ENCODE measurements at places on chromosomes 16 and 17.

DNA sequence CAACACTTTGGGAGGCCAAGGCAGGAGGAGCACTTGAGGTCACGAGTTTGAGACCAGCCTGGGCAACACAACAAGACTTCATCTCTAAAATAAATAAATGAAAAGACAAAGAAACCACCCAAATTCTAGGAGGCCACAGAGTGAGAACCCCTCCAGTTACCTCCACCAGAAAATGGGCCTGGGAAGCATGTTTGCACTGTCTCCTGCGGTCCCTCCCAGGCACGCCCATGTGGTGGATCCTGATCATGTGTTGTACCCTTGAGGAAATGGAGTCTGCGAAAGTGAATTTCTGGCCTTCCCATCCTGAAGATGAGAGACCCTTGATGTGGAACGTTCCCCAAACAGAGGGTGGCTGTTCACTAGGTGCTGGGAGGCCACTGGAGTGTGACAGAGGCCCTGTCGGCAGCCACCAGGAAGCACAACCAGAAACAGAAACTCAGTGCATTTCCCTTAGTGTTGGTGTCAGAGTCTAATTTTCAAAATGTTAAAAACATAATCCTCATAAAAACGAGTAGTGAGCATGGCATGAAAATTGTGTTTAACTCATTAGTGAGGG, 19.2 kb upstream of the USP22 start:
- DNase-seq, result no peak

- DNase-seq, result peak; percentile 26
Observed at GRCh38 chr17:37220607-37220953, 155.2 kb upstream of the C17orf78 start.

DNA sequence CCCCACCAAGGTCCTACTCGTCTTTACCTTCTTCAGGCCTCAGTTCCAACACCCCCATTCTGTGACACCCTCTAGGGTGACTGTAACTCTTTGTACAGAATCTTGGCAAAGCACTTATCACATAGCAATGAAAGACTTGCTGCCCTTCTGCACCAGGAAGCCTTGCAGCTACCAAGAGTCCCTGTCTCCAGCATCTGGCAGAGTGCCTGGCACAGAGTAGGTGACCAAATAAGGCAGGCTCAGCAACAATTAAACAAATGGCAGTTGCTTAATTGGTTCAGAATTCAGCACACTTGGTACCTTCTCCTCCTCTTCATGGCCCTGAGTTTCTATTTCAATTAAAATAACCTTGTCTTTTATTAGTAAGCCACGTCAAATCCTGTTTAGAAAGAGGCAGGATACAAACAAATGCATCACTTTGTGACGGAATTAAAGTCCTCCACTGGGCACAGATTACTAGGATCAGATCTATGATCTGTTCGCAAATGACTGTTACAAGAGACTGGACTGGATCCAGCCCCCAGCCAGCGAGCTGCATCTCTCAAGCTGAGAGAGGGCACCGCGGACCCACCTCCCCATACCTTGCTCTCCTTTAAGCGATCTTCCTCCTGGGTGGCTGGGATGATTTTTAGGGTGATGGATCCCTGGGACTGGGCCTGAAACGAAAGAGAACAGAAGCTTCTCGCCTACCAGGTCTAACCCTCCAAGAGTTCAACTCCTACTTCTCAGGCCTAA, 9.4 kb downstream of the MPP3 start:
- DNase-seq, result no peak

DNA sequence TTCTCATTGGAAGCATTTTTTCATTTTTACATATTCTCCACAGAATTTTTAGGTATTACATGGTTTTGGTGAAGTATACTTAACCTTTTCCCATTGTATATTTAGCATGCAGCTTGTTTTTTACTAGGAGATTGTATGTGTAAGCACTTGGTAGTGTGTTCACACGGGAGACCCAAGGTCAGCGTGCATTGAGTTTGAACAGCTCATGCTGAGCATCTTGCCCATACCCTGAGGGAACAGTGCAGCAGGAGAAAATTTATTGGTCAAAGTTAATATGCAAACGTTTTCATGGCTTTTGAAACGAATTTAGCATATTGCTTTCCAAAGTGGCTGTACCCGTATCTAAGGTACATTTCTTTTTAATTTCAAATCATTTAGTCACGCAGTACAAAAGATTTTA, 168.7 kb downstream of the MRTFB start:
- DNase-seq, result no peak

DNA sequence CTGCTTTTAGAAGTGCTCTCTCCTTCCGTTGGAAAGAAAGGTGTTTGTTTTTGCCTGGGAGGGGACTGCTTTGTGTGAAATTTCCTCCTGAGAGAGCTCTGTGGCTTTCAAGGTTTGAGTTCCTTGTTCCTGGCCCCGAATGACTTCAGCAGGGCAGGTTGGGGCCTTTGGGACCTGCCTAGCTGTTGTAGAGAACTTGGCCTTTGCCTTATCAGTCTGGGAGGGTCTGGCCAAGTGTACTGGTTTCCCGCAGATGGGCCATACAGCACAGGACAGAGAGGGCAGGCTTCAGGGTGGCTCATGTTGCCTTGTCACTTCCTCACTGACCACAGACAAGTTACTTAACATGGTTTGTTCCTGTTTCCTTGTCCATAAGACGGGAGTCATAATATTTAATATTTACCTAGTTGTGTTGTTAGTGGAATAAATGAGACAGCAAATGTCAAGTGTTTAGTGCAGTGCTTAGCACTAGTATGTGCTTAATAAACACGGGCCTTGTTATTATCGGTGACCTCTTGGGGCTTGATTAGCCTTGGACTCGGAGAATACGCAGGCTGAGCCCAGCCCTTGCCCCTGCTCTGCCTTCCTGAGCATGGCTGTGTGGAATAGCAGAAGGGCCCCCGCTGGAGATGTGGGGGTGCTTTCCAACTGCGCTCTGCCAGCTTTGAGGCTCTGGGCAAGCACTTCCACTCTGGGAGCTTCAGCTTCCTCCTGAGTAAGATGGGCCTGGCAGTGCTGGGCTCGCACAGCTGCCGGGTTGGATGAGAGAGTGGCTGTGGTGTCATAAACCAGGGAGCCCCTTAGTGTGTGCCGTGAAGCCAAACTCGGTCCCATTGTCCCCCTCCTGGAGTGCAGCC, 6.6 kb downstream of the PRSS8 start:
- DNase-seq, result no peak
